ENCODE measurements at places on chromosomes 3 and 15.

DNA sequence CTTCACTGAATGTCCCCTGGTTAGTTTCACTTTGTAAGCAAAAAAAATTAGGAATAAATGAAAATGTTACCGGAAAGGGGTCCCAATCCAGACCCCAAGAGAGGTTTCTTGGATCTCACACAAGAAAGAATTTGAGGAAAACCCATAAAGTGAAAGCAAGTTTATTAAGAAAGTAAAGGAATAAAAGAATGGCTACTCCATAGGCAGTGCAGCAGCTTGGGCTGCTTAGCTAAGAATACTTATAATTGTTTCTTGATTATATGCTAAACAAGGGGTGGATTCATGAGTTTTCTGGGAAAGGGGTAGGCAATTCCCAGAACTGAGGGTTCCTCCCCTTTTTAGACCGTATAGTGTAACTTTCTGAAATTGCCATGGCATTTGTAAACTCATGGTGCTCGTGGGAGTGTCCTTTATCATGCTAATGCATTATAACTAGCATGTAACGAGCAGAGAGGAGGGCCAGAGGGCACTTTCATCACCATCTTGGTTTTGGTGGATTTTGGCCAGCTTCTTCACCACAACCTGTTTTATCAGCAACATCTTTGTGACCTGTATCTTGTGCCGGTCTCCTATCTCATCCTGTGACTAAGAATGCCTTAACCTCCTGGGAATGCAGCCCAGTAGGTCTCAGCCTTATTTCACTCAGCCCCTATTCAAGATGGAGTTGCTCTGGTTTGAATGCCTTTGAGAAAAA, 41.0 kb upstream of the CMSS1 start:
- no peak for DNase-seq

GRCh38 chr3:190032923-190033322, 87.8 kb downstream of the P3H2 start:
- peak; percentile 6 for DNase-seq

- no peak for DNase-seq
Observed at GRCh38 chr15:99677540-99678134, 55.6 kb downstream of the LYSMD4 start.

DNA sequence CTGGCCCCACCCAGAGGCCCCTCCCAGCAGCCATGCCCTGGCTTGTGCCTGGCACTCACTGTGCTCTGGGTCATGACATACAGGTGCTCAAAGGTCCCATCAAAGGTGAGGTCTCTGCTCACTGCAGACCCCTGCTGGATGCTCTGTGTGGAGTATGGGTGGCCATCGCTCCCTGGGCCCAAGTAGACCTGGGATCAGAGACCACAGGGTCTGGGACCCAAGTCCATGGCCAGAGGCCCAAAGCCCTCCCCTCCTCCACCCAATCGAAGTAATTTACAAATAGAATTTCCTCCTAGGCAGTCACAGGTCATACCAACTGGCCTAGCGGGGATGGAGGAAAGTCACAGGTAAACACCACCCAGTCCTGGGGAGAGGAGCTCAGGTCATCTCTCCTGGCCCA, 7.6 kb downstream of the PLXNB1 start:
- no peak for DNase-seq

GRCh38 chr3:50068134-50068533, 20.6 kb upstream of the RBM5 start:
- DNase-seq = no peak

DNA sequence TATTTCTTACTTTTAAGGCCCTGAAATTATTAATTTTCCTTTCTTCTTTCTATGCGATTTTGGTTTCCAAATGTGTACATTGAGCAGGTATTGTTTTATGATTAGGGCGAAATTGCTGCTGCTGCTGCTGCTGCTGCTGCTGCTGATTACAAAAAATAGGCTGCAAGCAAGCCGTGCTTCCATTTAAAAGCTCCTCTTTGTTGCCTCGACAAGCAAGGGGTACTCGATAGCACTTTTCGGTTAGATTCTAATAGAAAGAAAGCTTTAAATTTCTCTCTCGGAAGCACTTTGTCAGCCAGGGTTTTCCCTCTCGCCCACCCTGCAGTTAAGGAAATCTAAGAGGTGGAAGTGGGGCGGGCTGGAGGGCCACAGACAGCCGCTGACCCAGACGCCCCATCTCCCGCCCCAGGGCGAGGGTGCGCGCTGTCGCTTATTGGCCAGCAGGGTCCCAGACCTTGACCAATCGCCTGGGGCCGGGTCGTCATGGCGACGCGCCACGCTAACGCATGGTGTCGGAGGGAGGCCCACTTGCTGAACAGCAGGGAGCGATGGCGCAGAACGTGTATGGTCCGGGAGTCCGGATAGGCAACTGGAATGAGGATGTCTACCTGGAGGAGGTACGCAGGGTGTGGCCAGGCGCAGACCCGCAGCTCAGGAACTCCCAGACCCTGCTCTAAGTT, at the start of gene CFAP161:
Gene CFAP161, plus strand, starts transcription at position 489 of the 680 bp plus-strand sequence. Its CDS starts 60 bp downstream, at position 549.
- DNase-seq = peak; percentile 85

DNA sequence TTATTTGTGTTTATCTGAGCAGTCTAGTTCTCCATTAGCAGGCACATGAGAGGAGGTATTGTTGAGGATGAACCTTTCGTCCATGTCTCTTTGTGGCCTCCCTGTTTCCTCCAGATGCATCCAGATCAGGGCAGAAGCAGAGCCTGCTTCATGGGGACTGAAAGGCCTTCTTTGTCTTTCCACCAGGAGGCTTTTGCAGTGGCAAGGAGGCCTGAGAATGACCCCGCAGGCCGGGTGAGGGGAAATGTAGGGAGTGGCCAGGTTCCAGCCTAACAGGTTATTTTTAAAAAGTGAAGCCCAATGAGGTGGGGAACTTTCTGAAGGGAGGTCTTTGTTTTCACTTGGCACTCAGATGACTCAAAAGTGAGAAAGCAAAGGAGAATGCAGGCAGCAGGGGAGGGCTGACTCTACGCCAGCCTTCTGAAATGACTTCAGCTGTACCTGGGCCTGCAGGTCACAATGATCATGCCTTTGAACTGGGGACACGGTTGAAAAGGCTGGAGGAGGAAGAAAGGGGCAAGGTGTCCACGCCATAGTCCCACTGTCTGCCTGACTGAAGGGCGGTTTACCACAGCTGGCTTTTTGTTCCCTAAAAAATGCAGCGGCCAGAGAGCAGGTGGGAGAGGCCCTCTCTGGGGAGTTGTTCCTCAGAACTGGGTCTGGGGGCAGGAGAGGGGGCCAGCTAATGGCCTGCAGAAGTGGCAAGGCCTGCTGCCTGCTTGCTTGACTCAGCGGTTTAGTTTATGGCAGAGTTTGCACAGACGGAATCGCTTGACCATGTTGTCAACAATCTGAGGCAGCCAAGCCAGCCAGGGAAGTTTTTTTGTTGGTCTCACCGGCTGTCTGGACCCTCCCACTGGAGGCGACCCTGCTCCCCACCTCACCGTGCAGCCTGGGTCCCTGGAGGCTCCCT, 28.7 kb downstream of the CMTM7 start:
- DNase-seq = no peak

GRCh38 chr15:46413799-46414198, 779.0 kb downstream of the SQOR start:
- DNase-seq = no peak

DNA sequence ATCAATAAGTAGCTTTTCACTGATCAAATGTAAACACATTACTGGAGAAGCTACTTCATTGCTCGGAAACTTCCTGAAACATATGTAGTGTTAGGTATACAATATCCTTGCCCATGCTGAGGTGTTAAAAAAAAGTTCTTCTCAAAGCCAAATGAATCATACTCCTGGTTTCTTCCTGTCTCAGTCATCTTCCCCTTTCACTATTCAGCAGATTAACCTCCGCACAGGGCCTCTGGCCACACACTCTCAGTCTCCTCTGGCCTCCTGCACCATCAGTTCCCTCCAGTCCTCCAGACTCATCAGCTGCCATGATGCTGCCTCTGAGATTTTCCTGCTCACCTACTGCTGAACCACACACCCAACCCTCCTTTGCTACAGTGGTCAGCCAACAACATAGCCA, 70.5 kb upstream of the BOC start:
- DNase-seq = no peak

GRCh38 chr3:103210583-103210982, 775.8 kb downstream of the ZPLD1 start:
- DNase-seq = no peak

DNA sequence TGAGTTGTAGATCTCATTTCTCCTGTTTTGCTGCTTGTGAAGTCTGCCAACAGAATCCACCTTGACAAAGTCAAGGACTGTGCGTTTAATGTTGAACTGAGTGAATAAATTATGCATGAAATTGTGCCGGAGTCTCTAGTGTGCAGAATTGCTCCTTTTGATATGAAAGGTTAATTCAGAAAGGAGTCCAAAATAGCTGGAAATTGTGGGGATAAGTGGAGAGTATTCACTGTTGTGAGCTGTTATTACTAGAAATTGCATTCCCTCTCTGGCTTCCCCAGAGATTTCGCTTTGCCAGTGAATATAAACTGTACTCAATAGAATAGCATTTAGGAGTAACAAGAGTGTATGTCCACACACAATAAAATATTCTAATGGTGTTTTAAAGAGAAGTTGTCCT, 43.1 kb downstream of the SAMMSON start:
- no peak for DNase-seq

- no peak for DNase-seq
Observed at GRCh38 chr3:72633534-72633933, 214.7 kb downstream of the SHQ1 start.

DNA sequence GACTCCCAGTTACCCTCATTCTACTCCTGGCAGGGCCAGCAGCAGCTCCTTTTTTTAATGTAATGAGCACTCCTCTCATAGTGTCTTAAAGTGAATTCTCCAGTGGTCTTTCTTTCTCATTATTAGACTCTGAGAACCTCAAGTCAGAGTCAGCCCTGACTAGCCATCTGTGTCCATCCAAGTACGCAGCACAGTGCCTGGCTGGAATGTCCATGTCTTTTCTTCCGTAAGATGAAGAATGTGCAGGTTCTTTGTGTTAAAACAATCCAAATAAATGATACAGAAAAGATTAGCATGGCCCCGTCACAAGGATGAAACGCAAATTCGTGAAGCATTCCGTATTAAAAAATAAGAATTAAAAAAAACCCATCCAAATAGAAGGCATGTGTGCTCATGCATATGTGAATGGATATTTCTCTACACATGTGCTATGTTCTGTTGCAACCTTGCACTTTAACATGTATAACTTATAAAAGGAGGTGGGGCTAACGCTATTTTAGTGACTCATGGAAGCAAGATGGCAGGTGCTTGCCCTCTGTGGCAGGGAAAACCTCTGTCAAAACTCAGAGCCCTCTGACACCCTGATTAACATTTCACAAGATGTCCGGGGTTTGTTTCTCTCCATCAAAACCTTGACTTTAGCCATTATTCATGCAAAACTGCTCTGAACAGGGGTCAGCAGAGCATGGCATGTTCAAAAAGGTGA, 170.7 kb upstream of the TOPAZ1 start:
- no peak for DNase-seq

DNA sequence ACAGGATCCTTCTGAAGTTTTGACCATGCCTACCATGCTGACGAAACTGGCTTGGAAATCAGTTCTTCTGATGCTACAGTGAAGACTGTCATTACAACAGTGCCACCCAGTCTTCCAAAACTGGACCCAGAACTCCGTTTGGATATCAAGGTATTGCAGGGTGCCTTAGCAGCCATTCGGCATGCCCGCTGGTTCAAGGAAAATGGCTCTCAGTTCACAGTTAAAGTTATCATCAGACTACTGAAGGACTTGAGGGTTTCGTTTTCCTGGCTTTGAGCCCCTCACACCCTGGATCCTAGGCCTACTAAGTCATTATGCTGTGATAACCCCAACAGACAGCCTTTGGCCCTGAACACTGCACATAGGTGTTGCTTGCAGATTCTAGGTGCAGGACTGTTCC, 351.0 kb downstream of the MAGI1 start:
- no peak for DNase-seq

- DNase-seq = no peak
Observed at GRCh38 chr15:65611888-65612615, 1.1 kb upstream of the INTS14 start.

DNA sequence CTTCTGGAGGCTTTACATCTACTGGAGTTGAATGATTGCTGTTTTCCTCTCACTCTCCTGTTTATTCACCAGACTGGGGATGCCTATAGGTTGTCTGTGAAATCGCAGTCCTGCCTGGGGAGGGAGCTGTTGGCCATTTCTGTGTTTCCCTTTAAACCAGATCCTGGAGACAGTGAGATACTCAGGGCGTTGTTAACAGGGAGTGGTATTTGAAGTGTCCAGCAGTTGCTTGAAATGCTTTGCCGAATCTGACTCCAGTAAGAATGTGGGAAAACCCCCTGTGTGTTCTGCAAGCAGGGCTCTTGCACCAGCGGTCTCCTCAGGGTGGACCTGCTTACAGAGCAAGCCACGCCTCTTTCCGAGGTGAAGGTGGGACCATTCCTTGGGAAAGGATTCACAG, 4.3 kb upstream of the LRRK1 start:
- DNase-seq = peak; percentile 25

DNA sequence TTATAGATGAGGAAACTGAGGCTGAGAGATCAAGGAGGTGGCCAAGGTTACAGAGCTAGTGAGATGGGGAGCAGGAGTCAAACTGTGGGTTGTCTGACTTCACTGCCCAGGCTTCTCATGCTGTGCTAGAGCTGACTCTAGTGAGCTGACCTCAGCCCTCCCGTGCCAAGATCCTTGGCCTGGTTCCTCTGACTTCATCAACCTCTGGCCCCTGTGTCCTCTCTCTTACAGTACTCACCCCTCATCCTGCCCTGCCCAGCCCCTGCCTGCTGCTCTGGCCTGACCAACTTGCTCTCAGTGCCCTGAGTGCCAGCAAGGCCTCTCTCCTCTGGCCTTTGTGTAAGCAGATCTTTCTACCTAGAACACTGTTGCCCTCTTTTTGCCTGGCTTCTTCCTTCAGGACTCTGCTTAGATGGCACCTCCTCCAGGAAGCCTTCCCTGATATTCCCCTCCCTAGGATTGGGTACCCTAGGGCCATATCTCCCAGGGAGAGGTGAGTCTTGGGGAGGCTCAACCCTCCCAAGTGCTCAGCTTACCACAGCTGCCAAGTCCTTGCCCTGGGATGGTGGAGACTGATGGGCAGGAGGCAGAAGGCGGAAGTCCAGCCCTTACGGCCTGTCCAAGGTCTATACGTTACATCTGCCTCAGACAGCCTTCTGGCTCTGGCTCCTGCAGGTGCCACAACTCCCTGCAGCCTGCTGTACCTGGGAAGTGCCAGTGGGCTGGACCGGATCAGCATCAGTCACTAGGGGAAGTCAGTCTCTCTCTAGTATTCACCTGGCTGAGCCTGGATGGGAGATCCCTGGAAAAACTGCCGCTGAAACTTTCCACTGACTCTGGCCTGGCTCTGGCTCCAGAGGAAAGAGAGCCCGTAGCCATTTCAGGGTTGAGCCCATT, 36.3 kb upstream of the FAM107A start:
- DNase-seq = no peak

- no peak for DNase-seq
Observed at GRCh38 chr3:114877378-114878113, 269.5 kb downstream of the ZBTB20 start.

- no peak for DNase-seq
Observed at GRCh38 chr15:45456212-45457106, 66.1 kb downstream of the SLC30A4 start.

GRCh38 chr15:97059281-97059680, 728.8 kb downstream of the NR2F2 start:
- DNase-seq = no peak

- no peak for DNase-seq
Observed at GRCh38 chr3:143450632-143451031, 331.1 kb downstream of the CHST2 start.
